NCI-H2171 (cell line): ENCODE measurements at places on chromosomes 6 and 20.

GRCh38 chr6:33781131-33781975 is 7.6 kb downstream of the LEMD2 start:
- no peak for DNase-seq

- no peak for DNase-seq
These were observed 2.5 kb downstream of the GMNN start for GRCh38 chr6:24777227-24777626.

GRCh38 chr6:80437221-80437620 is 330.8 kb downstream of the BCKDHB start:
- DNase-seq = no peak

GRCh38 chr6:149823013-149823412 is 41.1 kb downstream of the LRP11 start:
- DNase-seq = no peak
